Effector memory CD8-positive, alpha-beta T cell (primary cell): ENCODE measurements at places on chromosomes 3 and 15.
A peak's percentile ranks its signal among the peaks of the same experiment; 100 is the strongest.

DNA sequence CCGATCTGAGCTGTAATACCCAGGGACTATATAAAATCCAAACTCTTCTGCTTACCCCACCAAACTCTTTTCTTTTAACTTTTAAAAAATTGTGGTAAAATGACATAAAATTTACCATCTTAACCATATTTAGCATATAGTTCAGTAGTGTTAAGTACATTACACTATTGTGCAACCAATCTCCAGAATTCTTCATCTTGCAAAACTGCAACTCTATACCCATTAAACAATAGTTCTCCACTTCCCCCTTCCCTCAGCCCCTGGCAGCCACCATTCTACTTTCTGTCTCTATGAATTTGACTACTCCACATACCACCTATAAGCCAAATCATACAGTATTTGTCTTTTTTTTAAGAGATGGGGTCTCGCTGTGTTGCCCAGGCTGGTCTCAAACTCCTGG is 38.7 kb downstream of the SENP8 start:
- no peak for DNase-seq

DNA sequence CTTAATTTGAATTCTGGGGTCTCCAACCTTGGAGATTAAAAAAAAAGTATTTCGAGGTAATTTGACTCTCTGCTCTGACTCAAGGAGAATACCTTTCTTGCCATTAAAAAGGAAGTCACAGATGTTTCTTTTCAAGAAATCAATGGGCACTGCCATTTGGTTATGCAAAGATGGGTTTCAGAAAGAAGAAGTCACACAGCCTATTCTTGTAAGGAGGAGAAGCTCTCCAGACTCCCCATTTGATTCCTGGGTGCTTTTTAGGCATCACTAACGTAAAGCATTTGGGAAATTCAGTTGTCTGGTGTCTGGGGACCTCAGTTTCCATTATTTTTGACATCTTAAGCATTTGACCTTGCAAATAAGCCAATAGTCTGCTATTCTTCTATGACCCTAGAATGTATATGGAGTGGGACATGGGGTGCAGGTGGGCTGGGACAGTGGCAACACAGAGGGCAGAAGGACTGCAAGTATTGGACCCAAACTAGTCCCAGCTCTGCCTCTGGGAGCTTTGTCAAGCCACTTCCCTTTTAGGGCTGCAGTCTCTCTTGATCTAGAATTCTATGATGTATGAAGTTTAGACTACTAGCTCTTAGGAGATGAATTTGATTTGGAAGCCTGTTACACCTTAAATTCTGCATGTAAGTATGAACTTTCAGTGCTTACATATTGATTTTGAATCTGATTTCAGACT is 27.8 kb downstream of the IL5RA start:
- no peak for DNase-seq

- no peak for DNase-seq
Measured at GRCh38 chr15:37698679-37699078, 235.8 kb upstream of the TMCO5A start.

GRCh38 chr3:106688464-106688863 is 688.8 kb upstream of the CCDC54 start:
- no peak for DNase-seq

GRCh38 chr15:79682285-79682684 is 214.5 kb downstream of the MTHFS start:
- no peak for DNase-seq

DNA sequence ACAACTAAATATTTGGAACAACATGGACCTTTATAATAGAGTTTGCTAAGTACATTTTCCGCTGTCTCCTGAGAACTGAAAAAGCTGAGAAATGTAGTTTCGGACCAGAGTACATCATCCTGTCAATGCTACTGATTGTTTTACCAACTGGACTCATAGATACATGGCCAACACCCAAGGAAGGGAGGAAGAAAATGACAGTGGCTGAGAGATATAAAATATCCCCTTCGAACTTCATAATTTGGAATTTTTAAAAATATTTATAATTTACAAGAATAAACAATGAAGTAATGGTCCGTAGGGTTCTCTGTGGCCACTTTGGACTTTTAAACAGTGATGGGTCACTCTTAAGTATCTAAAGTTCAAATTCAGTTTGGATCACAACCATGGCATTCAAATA is 1042.7 kb downstream of the MCTP2 start:
- DNase-seq = no peak

DNA sequence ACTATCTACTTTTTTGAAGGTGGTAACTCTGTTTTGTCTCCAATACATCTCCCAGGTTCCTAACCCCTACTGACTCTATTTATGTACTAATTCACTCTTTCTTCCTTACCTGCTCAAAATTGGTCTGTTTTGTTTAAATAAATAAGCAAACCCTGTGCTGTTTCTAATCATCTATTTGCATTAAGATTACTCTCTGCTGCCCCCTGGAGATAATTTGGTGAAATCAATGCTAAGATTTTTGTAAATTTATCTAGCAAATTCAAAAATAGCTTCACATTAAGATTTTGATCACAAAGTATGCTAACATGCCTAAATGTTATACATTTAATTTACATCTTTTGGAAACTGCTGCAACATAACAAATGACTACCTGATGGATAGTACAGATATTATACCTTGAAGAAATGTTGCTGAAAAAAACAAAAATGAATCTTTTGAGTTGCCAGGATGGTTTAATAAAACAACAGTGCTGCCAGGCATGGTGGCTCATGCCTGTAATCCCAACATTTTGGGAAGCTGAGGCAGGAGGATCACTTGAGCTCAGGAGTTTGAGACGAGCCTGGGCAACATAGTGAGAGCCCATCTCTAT is 4.4 kb upstream of the CD200R1 start:
- DNase-seq = peak; percentile 33

DNA sequence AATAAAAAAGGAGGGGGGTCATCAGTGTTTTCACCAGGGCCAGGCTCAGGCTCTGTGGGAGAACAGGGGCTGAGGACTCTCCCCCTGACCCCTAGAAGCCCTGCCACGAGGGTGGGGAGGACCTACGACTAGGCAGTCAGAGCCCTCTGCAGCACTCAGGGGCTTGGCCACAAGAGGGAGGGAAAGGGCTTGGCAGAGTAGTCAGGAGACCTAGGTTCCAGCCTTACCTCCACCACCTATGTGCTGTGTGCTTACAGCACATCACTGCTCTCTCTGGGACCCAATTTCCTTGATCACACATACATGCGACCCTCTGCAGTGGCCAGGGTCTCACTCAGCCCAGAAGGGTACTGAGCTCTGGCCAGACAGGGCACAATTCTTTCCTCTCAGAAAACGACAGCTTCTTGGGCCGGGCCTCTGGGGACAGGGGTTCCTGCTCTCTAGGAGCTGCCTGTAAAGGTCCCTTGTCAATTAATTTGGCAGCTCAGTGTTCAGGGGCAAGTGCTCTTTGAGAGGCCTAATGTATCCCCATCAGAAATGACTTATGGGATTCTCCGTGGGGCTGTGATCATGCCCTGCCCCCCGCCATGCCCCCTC is 16.4 kb upstream of the SKIC8 start:
- DNase-seq = no peak

DNA sequence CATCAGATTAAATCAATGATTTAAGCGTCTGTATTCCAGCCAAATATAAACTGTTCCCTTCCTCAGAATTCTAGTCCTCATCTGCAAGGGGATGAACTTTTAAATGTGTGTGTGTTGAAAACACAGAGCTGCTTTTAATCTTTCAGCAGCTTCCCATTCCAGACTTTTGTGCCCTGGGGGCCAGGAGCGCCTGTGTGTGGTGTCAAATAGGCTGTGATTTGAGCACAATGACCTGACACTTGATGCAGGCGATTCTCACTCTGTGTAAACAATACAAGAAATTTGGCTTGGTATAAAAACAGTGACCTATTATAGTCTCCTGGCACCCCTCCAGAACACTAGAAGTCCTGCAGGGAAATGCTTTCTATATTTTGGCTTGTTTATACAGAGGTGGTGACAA is 274.6 kb upstream of the ROPN1 start:
- DNase-seq = no peak

- DNase-seq = no peak
Measured at GRCh38 chr15:55513152-55513551, 5.1 kb upstream of the DNAAF4 start.

- DNase-seq = no peak
Measured at GRCh38 chr3:182837855-182838454, 44.7 kb downstream of the ATP11B start.

- no peak for DNase-seq
Measured at GRCh38 chr15:74123131-74123429, 7.3 kb upstream of the ISLR2 start.

DNA sequence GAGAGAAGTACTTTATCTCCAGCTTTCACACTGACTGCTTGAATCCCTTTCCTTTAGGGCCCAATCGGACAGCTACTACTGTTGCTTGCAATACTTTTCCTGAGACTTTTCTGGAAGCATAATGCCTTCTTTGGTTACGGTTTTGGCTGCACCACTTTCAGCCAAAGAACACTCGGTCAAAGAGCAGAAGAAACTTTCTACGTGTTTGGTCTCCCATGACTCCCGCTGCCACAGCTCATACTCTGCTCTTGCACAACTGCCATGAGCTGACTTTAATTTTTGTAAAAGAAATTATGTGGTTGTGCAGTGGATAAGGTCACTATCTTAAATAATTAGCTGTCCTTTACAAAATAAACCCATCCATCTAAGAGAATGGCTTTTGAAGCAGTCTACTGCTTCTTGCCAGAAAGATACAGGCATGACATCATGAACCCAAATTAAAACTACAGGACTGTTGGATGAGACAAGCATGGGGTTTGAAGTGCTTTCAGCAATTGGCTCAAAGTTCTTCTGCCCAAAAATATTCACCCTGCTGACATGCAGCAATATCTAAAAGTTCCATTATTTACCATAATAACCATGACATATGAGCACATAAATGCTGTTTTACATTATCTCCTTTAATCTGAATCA is 42.0 kb downstream of the PROS1 start:
- DNase-seq = no peak

GRCh38 chr3:183555541-183556081 is at the start of gene KLHL6:
Gene KLHL6 (minus strand): TSS chr3:183555706. CDS start chr3:183555653, 53 bp downstream.
- peak; percentile 55 for DNase-seq

DNA sequence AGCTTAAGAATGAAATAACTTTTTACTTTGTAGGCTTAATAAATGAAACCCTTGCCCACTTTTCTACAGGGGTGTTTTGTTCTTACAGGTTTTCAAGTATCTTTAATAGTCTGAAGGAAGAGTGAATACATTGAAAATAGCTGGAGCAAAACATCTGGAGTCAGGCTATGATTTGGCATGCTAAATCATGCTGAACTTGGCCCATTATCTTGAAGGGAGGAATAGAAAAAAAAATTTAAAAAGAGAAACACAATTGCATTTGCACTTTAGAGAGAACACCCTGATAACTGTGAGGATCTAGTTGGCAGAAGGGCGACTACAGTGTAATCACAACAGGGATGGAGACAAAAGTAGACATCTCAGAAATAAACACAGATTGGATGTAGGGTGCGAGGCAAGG is 1.8 kb upstream of the IQGAP1 start:
- no peak for DNase-seq

DNA sequence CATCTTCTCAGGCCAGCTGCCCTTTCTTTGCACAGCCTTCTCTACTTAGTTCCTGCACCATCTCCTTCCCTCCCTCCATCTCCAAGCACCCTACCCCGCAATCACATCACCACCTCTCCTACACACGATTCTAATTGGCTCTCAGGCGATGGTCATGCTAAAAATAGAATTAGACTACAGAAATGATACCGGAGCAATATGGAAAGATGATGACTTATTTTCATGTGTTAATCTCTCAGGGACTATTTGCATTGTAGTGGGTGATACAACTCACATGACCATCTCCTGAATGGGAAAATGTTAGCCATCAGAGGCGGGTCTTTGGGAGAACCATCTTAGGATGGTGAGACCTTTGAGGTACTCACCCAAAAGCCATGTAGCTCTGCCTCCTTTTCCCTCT is 54.7 kb upstream of the PPARG start:
- no peak for DNase-seq

GRCh38 chr3:148730676-148731075 is 33.0 kb downstream of the AGTR1 start:
- no peak for DNase-seq

- DNase-seq = no peak
Measured at GRCh38 chr3:73298243-73299183, 237.1 kb downstream of the EBLN2 start.

DNA sequence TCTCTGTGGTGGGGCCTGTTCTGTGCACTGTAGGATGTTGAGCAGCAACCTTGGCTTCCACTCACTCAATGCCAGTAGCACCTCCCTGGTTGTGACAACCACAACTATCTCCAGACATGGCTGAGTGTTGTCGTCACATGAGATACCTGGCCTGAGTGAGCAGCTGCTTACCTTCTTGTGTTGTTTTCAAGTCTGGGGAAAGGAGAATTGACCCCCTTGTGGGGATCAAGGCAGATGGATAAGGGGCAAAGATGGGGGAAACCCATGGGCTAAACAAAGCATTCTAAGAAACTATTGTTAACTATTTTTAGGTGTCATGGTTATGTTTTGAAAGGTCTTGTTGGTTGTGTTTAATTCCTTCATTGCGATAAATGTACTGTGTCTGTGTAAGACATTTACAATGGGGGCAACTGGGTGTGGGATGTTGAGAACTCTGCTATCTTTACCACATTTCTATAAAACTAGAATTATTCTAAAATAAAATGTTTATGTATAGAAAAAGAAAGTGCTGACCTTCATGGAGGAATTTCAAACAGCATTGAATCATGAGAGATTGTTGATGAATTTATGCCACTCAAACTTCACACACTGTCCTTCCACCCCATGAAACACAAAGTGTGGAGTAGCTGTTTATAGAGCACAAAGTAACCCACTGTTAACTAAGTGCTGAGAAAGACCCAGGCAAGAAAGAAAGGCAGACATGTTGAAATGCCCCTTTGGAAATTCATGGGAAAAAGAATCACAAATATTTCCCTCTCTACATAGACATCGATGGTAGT is 48.4 kb upstream of the SPTSSB start:
- DNase-seq = no peak

GRCh38 chr3:141127344-141128125 is 76.4 kb downstream of the SPSB4 start:
- DNase-seq = no peak

DNA sequence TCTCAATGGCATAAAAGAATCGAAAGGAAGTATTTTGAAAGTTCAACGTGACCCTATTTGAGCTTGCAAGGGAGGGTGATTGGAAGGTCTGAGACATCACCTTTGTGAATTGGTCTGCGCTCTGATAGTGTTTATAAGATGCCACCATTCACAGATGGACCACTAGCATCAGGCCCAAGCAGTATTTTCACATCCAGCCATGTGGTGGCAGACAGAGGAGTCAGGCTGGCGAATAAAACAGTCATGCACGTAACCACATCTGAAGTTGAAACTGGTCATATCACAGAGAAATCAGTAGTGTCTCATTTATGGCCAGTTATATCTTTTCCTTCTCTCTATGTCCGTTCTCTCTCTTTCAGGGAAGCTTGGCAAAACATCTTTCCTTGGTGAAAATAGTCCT is 170.1 kb upstream of the ONECUT1 start:
- no peak for DNase-seq

DNA sequence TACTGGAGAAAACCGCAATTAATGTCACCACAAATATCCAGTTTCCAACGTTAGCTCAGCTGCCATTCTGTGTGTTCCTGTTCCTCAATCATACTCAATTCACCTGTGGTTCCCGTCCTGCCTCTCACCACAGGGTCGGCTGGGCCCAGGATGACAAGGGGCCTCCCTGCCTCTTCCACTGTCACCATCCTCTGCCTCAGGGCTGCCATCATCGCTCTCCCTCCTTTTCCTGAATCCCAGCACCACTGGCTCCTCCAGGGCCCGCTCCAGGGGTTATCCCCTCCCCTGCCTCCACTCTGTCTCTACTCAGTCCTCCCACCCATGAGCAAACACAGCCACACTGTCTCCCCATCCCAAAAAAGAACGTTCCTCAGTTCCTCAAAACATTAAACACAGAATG is 170.9 kb upstream of the NSMCE3 start:
- DNase-seq = no peak

GRCh38 chr3:47634996-47635395 is 56.3 kb upstream of the CSPG5 start:
- DNase-seq = no peak
